ENCODE measurements at places on chromosomes 6 and 20.

- DNase-seq: no peak
Measured at GRCh38 chr20:36975099-36975818, 23.8 kb upstream of the SAMHD1 start.

DNA sequence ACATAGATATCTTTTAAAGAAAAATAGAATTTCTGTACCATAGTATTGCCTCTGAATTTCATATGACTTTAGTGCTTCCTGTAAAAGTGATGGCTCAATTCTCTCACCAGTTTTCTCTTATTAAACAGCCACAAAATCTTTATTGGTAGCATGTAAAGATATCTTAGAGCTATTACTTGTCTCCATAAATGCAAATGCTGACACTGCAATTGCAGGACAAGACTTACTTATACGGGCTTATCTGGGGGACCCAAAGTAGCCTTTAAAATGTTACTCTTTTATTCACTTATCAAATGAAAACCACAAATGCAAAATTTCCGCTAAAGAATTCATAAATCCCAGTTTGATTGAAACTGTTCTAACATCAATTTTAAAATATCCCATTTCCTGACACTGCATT, 287.1 kb upstream of the SPTLC3 start:
- no peak for DNase-seq

- no peak for DNase-seq
Measured at GRCh38 chr6:93416571-93417420, 2.6 kb downstream of the EPHA7 start.

DNA sequence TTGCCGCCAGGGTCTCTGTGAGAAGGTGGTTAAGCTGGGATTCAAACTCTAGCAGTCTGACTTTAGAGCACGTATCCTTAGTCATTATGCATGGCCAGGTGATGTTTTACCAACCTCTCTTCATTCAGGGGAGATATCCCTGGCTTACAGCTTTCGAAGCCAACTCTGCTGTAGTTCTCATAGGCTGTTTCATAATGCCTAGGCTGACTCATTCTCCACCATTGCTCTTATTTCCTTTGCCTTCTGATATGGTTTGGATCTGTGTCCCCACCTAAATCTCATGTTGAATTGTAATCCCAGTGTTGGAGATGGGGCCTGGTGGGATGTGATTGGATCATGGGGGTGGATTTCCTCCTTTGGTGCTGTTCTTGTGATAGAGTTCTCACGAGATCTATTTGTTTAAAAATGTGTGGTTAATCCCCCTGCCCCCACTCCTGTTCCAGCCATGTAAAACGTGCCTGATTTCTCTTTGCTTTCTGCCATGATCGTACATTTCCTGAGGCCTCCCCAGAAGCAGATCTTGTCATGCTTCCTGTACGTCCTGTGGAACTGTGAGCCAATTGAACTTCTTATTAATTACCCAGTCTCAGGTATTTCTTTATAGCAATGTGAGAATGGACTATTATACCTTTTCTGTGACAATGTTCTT, 94.6 kb upstream of the MAN1A1 start:
- DNase-seq: no peak

GRCh38 chr20:5688431-5688972, 61.7 kb upstream of the SHLD1 start:
- no peak for DNase-seq

DNA sequence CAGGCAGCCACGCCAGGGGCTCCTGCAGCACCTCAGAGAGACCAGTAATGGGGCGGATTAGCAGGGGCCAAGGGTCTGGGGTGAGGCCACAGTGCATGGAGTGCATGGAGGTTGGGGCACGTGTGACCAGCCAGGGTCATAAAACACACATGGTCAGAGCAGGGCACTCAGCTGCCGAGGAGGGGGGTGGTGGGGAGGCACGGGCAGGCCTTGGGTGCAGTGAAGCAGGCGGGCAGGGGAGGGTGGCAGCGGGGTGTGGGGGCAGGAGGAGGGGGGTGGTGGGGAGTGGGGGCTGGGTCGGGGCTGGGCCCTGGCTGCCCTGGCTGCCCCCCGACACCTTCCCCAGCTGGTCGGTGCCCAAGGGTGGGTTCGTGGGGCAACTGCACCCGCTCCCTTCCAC, 23.7 kb upstream of the NTSR1 start:
- no peak for DNase-seq

DNA sequence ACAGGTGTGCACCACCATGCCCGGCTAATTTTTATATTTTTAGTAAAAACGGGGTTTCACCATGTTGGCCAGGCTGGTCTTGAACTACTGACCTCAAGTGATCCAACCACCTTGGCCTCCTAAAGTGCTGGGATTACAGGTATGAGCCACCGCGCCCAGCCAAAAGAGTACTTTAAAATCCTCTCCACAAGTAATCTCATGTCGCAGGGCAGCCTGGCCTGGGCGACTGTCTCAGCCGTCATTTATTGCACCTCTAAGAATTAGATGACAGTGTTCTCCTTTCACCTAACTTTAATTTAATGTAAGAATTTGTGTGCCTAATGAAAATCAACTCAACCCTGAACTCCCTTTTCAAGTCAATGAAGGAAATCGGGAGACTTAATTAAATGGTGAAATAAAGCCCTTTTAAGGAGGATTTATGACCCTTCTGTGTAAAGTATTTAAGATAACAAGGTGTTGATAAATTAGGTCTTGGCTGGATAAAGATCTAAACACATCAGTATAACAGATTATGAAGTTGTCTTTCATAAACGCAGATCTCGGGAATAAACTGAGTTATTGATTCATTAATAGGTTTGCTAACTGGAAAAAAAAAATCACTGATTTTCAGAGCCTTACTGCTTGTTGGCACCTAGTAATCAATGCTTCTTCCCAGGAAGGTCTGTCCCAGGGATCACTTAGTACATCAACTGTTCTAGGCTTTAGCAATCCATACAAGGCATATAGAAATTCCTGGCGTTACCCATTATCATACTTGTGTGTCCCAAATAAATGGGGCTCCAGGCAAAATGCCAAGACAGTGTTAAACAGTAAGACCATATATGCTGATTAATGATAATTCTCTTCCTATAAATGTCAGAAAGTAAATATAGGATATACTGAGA, 209.3 kb downstream of the GMDS start:
- no peak for DNase-seq

DNA sequence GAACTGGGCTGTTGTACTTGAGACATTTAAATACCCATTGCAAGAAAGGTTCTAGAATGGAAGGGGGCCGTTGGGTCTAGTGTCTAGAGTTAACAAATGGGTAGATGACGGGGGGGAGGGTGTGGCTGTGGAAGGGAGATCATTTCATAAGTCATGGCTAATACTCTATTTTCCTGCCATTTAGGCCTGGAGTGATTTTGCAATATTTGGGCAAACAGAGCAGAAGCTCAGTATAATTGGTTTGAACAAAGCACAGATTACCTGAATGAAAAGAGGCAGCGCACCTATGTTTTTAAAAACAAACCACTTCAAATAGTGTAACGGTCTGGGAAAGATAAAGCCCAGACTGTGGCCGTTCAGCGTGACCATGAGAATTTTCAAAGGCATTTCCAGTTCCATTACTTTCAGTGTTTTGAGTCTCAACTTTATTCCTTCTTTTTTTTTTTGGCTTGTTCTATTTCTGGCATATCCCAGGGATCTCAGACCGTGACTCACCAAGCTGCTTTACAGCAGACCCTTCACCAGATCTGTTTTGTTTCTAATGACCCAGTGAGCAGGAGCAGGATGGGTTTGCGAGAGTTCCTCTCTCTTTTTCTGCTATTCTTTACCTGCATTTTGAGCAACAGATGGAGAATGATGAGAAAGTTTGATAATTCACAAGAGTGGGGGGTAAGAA, 73.7 kb downstream of the LYRM2 start:
- no peak for DNase-seq

DNA sequence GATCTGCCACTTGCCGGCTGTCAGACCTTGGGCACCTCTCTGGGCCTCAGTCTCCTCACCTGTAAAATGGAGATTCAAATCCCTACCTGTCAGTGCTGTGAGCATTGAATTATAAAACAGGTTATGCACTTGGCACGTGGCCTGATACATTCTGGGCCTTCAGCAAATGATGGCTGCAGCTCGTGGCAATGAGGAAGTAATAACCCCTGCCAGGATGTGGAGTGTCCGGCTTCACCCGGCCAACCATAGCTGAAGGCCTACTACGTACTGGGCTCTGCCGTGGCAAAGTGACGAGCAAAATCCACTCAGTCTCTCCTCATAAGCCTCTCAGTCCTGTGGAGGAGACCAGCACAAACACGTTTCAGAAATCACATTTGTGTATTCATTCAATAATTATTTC, 10.9 kb upstream of the VSTM2L start:
- DNase-seq: no peak

- no peak for DNase-seq
Measured at GRCh38 chr6:42914546-42914945, 1.3 kb upstream of the PTCRA start.

DNA sequence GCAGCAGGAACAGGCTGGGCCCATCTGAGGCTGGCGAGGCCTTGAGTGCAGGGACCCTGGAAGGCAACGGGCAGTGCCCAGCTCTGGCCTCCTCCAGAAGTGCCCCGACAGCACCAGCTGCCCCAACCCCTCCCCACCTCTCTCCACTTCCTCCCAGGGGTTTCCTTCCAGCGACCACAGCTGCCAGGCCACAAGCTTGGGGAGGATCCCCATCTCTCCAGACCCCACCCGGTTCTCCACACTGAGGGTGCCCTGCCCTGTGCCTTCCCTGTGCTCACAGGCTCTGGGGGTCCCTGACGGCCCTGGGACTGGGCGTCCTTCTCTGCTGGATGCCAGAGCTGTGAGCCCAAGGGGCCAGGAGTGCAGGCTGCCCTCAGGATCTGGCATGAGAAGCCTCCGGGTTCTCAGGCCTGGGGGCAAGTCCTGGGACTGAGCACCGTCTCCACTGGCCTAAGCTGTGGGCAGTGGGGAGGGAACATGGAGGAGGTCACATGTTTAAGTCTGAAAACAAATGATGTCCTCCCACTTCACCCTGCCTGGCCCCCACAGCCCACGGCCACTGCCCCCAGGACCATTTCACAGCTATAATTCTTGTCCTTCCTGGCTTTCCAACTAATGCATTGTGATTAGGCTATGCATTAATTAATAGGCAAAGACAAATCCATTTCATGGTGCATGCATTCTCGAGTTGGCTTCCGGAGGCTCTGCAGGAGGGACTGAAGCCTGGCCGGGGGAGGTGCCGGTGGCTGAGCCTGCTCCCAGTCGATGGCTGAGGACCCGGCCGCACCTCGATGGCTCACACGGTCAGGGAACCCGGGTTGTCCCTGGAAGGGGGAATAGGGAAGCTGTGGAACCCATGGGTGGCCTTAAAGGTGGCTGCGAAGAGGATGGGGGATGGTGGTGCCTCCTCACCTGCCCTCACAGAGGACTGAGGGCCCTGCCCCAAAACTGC, 24.4 kb downstream of the BHLHE23 start:
- no peak for DNase-seq

- DNase-seq: no peak
Measured at GRCh38 chr6:28060405-28060804, 20.0 kb upstream of the ZNF165 start.

DNA sequence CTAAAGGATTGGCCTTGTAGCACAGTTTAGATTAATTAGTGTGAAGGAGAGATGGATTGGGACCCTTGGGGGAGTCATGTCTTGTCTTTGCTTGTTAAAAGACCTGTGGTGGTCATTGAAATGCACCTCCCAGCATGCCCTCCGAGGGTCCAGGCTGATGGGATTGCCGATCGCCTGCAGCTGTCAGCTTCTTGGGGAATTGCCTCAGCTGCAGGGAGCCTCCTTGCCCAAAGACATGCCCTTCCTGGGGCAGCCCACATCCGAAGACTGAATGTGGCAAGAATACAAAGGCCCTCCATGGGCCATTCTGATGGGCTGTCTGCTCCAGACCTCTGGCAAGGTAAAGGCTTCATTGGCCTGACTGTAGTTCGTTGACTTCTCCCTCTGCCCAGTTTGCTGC, 150.7 kb downstream of the FARS2 start:
- no peak for DNase-seq

DNA sequence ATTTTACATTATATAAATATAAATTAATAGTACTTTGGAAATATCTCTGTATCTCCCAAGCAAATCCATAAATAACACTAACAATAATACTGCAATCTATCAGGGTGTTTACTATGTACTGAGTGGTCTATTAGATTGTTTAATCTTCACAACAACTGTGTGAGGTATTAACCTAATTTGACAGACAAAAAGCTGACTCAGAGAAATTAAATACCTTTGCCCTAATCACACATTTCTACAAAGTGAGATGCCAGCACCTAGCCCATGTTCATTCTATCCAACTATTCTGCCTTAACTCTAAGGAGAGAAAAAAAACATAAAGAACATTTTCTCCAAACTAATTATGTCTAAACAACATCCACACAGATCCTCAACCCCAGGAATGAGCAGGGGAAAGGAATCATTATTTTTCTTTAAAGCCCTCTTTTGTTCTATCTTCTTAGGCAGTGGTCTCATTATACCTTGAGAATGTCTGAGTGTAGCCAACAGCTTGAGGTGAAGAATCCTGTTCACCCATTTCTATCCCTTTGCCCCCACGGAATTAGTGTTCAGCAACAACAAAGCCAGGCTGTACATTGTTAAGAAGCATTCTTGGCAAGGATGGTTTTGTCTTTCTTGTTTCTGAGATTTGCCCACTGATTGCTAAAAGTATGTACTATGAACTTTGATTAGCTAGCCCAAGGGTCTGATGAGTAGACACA, 42.7 kb downstream of the PRL start:
- no peak for DNase-seq

DNA sequence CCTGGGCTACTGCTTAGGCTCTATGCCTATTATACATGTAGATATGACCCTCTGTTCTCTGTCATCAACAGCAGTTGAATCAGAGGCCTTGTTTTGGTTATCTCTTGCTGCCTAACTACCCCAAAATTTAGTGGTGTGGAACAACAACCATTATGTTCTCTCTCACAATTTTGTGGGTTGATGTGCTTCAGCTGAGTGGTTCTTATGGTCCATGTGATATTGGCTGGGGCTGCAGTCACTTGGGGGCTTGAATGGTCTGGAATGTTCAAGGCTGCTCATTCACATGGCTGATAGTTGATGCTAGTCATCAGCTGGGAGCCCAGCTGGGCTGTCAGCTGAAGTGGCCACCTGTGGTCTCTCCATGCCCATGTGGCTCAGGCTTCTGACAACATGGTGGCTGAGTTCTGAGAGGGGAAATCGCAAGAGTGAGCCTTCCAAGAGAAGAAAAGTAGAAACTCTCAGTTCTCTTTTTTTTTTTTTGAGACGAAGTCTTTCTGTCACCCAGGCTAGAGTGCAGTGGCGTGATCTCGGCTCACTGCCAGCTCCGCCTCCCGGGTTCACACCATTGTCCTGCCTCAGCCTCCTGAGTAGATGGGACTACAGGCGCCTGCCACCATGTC, 47.8 kb downstream of the SHLD1 start:
- no peak for DNase-seq

DNA sequence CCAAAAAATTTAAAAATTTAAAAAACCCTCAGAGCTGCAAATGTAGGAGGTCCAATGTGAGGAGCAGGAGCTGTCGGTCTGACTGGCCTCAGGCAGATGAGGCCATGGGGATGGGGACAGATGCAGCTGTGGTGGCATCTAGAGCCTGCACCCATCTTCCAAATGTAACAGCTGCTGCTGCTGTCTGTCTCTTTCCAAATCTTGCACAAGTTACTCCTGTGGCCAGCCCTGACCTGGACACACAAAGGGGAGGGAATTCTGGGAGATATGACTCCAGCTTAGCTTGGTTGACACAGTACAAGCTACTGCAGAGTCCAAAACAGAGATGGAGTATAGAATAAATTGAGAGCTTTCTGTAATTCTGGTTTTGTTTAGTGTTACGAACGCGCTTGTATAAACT, 115.2 kb downstream of the PRND start:
- no peak for DNase-seq
